ENCODE measurements at places on chromosomes 11 and 22. TPM values are rescaled to one million over a fixed set of nuclear protein-coding genes. Genes with fewer than 3 reads are reported as not detected.

- DNase-seq, result no peak
Measured at GRCh38 chr11:113587308-113587739, 112.1 kb upstream of the DRD2 start.

DNA sequence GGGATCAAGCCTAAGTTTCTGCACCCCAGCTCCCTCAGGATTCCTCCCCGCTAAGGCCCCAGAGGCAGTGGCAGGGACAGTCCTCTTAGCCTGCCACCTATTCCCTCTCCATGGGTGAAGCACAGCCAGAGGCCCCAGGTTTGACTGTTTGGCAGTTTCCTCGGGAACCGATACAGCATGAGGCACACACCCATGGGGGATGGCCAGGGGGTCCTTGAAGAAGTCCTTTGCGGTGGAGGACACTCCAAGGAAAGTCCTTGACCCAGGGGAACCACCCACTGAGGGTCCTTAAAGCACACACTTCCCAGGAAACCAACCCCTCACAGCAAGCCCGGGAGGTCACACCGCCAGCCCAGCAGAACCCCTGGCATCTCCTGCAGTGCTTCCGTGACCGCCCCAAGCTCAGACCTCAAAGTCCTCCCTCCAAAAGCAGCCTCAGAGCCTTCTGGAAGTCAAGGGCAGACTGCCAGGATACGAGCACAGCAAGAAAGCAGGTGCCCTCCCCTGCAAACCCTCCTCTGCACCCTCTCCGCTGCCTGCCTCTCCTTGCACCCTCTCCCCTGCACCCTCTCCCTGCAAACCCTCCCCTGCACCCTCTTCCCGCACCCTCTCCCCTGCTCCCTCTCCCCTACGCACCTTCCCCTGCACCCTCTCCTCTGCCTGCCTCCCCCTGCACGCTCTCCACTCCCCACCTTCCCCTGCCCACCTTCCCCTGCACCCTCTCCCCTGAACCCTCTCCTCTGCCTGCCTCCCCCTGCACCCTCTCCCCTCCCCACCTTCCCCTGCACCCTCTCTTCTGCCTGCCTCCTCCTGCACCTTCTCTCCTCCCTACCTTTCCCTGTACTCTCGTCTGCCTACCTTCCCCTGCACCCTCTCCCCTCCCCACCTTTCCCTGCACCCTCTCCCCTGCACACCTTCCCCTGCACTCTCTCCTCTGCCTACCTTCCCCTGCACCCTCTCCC, 1.4 kb downstream of the SIGIRR start:
- DNase-seq, result no peak

- DNase-seq, result no peak
Measured at GRCh38 chr22:46027211-46028105, 50.5 kb upstream of the WNT7B start.

DNA sequence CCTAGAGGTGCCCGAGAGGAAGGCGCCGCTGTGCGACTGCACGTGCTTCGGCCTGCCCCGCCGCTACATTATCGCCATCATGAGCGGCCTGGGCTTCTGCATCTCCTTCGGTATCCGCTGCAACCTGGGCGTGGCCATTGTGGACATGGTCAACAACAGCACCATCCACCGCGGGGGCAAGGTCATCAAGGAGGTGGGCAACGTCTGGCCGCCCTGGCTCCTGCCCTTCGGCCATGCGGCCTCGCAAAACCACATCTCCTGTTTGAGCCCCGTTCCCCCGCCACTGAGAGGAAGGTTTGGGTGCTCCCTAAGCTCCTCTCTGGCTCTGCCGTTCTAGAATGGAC, 3.4 kb downstream of the SLC17A6 start:
- no peak for DNase-seq

DNA sequence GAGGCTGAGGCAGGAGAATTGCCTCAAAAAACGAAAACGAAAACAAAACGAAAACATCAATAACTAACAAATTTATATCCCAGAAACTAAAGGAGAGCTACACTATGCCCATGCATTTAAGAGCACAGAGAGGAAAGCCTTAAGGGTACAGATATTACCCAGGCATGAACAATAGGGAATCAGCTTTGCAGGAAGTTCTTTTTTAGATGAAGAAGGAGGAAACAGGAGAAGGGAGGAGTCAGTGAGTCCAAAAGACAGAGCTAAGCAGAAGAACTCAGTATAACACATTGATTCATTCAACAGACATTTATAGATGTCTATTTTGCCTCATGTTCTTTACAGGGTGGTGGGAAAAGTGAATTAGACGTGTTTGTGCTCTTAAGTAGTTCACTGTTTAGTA, 8.3 kb downstream of the MRPL17 start:
- no peak for DNase-seq

Gene CARD10
- 20.6 TPM for polyA plus RNA-seq

DNA sequence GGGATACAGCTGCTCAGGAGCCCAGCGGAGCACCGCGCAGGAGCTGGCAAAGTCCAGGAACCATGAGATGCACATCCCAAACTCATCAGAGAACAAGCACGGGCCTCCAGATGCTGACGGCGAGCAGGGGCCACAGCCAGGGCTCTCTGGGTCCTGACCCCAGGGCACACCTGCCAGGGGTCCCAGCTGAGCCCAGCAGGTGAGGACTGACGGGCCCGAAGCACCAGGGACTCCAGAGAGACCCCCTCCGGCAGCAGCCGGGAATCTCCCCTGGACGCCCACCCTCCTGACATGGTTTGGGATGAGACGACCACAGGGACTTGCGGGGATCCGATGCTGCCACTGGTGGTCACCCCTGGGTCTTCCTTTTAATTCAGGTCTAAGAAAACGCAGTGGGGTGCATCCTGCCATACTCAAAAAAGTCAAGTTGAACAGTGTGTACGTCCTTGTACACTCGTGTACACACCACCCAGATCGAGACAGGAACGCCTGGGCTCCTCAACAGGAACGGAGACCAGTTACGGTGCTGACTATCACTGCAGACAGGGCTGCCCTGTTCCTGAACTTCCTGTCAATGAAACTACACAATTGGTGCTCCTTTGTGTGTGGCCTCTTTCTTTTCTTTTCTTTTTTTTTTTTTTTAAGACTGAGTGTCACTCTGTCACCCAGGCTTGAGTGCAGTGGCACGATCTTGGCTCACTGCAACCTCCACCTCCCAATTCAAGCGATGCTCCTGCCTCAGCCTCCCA, 21.9 kb downstream of the TTLL8 start:
- DNase-seq, result no peak

DNA sequence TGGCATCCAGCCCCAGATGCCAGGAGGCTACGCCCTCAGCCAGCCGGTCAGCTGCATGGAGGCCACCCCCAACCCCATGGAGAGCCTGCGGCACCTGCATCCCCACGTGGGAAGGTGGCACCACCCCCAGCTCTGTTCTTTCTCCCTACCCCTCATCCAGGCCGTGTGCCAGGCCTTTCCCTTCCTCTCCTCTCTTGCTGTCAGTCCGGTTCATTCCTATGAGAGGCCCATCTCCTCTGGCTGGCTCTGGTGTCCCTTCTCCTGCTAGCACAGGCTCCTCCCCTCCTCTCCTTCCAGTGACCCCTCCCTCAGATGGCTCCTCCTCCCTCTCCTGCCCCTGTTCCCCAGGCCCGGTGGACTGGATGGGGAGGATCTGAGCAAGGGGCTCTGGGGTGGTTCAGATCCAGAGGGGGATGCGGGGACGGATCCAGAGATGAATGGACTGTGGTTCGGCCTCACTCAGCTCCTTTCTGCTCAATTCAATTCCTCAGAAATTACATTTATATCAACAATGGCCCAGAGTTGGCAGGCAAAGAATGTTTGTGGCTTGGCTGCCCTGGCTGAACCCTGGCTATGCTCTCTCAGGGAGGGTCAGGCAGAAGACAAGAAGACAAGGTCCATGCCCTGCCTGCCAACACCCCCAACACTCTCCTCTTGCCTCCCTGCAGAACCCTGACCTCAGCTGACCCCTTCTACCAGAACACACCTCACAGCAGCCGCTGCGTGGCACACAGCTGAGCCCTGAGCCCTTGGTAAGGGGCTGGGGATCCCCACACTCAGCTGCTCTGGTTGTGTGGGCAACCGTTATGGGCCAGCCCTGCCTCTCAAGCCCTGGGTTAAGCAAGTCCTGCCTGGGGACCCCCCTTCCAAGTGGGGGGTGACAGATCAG, 18.5 kb upstream of the LRRC10B start:
- DNase-seq, result no peak

Gene TRIM66
- polyA plus RNA-seq, result 9.4 TPM

- no peak for DNase-seq
Measured at GRCh38 chr22:43050995-43051394, 36.0 kb upstream of the PACSIN2 start.

- DNase-seq, result peak; percentile 87
Measured at GRCh38 chr11:118689852-118690552, 10.6 kb upstream of the TREH start.

- DNase-seq, result no peak
Measured at GRCh38 chr11:98455500-98456307, 565.0 kb upstream of the CNTN5 start.

- no peak for DNase-seq
Measured at GRCh38 chr22:37148742-37149665, 712 bp downstream of the IL2RB start.

All from renal cortex interstitium (tissue), 15 donors.